CD4-positive, alpha-beta T cell treated with Interleukin-4 for 4 hours (primary cell): ENCODE measurements at places on chromosomes 7 and 10.
A peak's percentile ranks its signal among the peaks of the same experiment; 100 is the strongest.

GRCh38 chr7:32462451-32462850, 27.7 kb downstream of the LSM5 start:
- DNase-seq = no peak

DNA sequence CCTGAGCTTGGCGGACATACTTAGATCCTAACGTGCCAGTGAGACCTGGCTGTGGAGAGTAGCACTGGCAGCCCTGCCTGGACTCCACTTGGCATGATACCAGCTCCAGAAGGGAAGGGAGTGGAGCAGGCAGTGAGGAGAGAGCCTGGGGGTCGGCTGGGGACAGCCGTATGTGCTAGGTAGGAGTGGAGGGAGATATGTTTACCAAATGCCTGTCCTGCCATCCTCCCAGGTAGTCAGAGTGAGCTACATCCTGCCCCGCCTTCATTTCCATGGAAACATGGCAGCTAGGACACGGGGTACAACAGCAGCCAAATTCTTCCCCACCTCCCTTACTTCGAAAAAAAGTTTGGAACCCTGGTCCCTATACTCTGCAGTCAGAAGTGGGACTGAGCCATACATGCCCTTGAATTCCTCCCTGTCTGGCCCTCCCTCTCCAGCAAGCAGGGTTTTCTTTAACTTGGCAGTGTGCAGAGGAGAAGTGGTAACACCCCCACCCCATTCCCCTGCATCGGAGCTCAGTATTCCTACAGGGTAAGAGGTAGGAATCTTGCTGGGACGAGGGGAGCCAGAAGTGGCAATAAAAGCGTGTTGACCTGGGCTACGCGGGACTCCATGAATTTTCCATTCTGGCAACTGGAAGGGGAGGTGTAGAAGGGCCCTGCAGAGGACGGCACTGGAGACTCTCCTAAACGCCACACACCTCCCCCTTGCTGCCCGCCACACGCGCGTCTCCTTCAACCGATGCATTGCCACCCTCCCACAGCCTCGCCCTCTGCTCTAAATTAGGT, 20.0 kb upstream of the SMO start:
- DNase-seq = no peak

DNA sequence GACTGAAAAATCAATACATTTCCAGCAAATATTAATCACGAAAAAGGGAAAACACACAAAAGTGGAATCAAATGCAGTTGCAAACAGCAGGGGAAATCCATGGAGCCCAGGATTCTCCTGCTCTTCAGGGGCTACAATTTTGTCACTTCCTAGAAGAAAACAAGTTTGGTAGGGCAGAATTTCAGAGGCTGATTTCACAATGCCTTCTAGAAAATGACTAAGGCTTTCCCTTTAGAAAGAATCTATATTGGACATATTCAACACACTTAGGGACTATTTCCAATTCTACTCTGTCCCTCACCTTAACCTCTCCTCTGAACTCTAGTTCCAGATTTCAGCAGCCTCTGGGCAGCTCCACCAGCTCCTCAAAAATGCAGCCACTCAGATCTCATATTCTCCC, 111.3 kb downstream of the HECTD2 start:
- no peak for DNase-seq

DNA sequence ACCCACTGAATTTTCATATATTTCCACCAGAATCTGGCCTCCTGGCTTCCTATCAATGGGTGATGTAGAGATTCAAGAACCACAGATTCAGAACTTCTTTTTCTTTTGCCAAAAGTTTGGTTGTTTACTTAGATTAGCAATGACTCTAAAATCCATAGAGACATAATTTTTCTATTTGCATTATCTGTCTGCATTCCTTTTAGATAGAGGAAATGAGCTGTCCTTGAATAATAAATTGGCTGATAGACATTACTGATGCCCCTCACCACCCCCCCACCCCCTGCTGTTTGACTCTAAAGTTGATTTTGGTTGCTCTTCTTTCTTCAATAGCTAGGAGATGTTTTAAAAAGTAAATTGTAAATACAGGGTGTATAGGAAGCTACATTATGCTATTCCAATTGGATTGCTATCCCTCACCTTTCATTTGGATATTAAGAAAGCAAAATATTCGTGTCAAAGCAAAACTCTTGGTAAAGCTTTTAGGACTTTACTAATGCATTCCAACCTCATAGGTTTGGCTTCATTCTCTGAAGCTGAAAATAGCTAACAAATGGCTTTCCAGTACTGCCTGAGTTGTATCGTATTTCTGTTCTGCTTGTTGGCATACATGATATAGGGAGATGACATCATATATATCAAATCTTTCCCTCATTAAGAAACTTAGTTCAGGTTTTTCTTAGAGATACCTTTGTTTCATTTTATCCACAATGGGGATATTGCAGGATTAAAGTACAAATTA, 606.0 kb downstream of the ARL4A start:
- no peak for DNase-seq

DNA sequence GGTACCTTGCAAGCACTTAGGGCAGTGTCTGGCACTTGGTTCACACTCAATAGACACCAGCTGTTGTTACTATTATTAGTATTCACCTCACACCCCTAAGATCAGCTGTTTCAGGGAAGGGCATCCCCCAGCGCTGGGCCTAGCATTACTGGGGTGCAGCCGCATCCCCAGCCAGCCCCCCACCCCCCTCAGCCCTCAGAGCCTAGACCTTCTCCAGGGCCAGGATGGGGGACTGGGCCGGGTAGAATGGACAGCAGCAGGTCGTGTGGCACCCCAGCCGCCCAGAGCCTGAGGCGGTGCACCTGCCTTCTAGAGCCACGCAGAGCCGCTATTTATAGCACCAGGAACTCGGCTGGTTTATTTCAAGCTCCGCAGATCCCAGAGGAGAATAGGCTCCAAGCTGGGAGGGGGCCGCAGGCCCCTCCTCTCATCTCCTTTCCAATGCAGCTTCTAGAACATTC, 60.5 kb downstream of the GTF2IRD1 start:
- DNase-seq = no peak

DNA sequence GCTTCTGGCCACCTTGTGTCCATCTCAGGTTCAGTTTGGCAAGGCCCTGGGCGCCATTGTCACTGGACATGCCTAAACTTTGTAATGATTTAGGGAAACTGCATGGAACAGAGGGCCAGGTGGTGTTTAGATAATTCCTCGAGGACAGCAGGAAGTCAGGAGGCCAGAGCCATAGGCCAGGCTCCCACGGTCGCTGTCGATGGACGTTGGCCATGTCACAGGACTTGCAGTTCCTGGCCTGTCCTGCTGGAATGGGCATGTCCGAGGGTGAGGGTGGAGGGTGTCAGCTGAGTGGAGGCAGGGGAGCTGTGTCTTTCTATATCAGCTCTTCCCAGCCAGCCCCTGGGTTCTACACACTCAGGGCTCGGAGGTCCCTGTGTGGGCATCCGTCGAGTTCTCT, 107.9 kb upstream of the MACROH2A2 start:
- DNase-seq = no peak

GRCh38 chr10:4260483-4261124, 475.6 kb upstream of the KLF6 start:
- no peak for DNase-seq

- peak; percentile 55 for DNase-seq
Observed at GRCh38 chr7:26198133-26198780, 2.3 kb downstream of the HNRNPA2B1 start.

DNA sequence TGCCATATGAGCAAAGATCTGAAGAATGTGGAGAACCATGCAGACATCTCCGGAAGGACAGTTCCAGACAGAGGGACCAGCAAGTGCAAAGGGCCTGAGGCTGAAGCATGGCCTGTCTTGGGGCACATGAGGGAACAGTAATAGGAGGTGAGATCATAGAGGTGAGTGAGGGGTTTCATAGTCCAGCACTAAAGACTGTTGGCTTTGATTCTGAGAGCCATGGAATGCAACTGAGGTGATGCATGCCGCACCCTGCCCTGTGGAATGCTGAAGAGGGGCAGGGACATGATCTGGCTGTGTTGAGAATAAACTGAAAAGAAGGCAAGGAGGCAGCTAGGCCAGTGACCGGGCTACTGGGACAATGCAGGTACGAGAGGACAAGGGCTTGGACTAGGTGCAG, 253.1 kb upstream of the KLF14 start:
- no peak for DNase-seq

DNA sequence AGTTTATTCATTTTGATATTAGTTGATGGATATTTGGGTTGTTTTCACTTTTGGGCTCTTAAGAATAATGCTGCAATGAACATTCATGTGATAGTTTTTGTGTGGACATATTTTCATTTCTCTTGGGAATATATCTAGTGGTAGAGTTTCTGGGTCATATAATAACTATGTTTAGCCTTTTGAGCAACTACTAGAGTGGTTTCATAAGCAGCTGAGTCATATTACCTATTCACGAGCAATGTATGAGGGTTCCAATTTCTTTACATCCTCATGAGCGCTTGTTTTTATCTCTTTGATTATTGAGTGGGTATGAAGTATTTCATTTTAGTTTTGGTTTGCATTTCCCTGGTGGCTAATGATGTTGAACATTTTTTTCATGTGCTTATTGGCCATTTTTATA, 182.6 kb downstream of the PON1 start:
- no peak for DNase-seq

DNA sequence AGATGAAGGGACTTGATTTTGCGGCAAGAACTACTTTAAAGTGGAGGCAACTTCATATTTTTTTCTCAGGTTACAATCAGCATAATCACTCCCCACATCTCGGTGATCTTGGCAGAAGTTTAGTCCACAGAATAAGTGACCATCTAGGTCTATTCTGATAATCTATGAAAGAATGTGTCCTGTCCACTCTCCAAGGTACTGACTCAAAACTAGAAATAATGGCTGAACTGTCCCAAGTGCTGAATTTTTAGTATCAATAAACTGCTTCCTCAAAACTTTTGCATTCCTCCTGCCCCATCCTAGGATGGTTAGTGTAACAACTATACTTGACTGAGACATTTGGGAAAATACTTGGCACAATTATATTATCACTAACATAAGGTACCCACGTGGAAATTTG, 10.9 kb upstream of the CHRM2 start:
- DNase-seq = no peak

DNA sequence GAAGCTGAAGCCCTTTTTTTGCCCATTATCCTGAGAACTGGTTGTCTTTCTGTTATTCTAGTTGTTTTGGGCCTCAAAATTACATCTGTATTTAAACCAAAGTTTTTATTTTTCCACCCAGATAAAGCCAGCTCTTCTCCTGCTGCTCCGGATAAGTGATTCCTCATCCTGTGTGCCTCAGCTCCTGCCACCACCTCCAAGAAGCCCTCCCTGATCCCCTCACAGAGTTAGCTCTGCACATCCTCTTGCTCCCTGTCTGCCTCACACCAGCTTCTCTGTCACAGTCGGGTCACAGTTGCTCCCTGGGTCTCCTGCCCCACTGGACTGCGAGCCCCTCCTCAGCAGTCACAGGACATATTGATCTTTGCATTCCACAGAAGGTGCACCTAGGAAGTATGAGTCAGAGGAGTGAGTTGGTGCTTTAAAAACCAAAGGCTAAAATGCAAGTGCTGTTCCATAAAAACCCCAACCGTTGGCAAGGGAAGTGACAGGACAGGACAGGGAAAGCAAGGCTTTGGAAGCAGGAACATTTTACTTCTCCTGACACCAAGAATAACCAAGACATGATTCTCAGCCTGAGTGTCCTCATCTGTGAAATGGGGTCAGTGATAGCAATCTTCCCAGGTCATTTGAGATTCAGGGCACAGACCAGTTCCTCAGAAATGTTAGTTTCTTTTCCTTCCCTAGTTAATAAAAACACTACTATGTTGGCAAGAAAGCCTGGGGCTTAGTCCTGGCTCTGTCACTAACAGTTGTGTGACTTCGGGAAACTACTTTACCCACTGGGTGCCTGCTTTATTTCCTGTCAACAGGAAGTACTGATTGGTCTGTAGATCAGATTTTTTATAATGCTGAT, 36.5 kb upstream of the EEPD1 start:
- DNase-seq = peak; percentile 42

- no peak for DNase-seq
Observed at GRCh38 chr7:77975672-77976480, 177.3 kb downstream of the PHTF2 start.

- no peak for DNase-seq
Observed at GRCh38 chr7:155850766-155851678, 38.8 kb upstream of the SHH start.

DNA sequence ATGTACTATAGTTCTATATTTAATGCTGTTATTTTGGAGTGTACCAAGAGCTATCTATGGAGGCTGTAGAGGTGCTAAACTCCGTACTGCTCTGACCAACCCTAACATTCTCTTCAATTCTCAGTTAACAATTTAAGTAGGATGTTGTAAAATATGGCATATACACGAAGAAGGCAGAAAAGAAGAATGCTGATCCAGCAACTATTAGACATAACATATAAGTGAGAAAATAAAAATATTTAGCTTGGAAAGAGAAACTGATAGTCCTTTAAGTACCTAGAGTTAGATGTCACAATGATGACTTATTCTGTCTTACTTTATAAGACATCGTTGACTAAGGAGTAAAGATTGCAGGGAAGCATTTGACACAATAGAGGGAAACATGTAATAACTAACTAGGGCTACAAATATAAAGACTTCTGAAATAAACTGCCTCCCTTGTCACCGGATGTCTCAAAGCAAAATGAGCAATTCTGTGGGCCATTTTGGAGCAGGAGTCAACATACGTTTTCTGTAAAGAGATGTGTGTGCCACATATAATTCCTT, 159.5 kb downstream of the CPEB3 start:
- DNase-seq = no peak

DNA sequence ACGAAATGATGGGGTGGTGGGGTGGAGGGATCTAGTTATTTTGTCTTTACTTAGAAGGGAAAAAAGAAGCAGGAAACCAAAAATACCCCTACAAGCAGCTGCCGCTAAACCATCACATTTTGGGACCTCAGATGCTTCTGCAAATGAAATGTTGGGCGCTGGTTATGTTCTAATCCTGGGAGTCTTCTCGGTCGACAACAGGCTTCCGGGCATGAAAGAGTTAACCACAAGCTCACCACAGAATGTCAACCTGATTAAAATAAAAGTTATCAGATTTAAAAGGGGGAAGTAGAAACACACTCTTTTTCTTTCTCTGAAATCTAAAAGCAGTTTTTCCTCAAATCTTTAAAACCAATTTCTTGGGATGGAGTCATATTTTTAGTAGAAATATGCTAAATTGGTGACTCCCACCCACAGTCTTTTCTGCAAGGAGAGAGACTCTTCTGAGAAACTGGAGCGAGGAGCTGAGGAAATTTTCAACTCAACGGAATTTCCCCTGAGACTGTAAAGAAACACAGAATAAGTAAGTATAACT, 16.8 kb downstream of the IL2RA start:
- DNase-seq = peak; percentile 34

DNA sequence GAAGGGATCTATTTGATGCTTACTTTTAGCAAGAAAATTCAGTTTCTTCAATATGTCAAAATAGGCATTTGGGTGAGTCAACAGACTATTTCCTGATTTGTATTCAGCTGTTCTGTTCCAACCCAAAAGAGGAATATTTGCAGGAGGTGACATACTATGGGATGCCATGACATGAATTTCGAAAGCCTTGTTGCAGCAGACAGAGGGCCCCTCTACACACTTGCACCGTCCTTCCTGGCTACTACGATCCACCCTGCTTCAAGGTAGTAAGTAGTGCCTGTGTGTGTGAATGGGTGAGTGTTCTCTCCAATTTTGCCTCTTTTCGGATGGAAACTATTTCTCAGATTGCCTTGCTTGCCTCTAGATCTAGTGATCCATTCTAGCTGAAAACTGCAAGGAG, 413.0 kb upstream of the ADARB2 start:
- DNase-seq = no peak

- DNase-seq = no peak
Observed at GRCh38 chr7:137343281-137343841, at the start of gene PTN. Gene PTN (minus strand): TSS chr7:137343733. CDS start chr7:137254973, 88,760 bp downstream.

- no peak for DNase-seq
Observed at GRCh38 chr7:71871446-71871845, 540.7 kb downstream of the CALN1 start.
